GDM1 (cell line): ENCODE measurements at places on chromosomes 2 and 18.

- no peak for DNase-seq
These were observed 144.2 kb upstream of the HDAC4 start for GRCh38 chr2:239544918-239545465.

DNA sequence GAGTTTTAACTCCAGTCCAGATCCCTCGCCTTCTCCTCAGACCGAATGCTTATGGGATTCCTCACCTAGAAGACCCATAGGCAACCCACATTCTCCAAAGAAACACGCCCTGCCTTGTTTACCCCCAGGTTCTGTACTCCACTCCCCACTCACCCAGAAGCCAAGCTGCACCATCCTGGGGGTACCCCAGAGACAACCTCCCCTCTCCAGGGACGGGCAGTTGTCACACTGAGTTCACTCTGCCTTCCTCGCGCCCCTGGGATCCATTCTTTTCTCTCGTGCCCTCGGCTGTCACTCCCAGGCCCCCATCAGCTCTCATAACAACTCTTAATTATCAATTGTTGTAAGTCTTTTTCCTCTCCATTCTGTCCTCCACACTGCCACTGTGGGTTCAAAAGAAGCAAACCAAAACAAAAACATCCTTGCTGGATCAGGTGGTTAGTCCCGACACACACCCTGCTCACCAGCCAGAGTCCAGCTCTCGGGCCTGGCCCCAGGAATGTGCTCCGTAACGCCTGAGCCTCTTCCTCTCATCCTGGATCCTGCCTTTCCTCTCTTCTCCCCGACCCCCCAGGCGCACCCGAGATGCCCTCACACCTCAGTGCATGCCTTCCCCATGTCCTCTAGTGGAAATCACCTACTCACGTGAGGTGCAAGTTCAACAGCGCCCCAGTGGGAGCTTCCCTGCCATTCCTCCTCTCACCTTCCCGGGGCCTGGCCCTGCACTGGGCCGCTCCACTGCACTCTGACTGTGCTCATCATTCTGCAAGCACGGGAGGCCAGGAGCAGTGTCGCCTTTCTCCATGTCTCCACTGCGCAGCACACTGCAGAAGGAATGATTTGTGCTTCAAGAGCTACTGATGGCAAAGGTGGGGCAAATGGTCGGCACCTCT, 20.7 kb downstream of the COX7A2L start:
- no peak for DNase-seq

DNA sequence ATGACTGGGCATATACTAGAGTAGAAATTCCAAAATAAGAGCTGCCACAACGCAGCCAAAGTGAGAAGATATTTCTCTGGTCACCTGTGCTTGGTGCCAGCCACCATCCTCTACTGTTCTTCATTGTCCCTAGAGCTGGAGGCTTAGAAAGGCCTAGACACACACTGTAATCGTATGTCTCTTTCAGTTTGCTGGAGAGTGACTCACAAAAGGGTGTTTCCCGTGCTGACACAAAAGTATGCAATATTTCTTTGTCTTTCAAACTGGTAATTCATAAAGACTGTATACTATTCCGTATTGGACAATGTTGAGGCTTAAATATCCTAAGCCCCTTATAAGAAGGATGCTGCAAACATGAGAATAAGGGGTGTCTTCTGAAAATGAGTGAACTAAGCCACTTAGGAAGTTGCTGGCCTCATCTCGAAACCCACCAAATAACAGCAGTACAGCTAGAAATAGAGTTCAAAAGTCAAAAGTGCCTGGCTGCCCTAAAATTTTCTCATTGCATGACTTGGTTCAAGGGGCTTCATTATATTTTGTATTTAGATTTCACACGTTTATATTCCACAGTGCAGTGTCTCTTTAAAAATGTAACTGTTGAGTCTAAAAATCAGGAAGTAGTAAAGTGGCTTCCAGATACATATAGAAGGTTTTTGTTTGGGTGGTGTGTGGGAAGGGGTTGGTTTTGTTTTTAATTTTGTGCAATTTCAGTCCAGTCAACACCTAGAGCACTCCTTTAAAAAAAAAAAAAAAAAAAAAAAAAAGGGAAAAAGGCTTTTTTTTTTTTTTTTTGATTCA, 601.1 kb downstream of the ARHGAP15 start:
- DNase-seq: no peak

- DNase-seq: no peak
These were observed 10.0 kb upstream of the STPG4 start for GRCh38 chr2:47165001-47165555.

DNA sequence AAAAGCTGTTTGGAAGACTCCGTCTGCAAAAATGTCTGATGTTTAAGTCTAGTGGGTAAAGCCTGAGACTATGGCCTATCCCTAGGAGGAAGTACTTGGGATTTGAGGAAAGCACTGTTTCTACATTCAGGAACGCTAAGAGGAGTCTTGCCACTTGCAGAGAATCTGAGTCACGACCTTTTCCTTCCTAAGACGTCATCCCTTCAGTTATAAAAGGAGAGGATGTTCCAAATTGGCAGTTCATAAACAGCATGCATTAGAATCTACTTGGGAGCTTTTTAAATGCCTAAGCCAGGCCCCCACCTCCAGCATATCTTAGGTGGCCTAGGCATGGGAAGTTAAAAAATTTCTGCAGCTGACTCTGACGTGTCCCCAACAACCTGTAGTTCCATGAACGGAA, 125.9 kb downstream of the TTC32 start:
- no peak for DNase-seq

GRCh38 chr2:43196768-43197587, 29.4 kb downstream of the ZFP36L2 start:
- peak; percentile 43 for DNase-seq

DNA sequence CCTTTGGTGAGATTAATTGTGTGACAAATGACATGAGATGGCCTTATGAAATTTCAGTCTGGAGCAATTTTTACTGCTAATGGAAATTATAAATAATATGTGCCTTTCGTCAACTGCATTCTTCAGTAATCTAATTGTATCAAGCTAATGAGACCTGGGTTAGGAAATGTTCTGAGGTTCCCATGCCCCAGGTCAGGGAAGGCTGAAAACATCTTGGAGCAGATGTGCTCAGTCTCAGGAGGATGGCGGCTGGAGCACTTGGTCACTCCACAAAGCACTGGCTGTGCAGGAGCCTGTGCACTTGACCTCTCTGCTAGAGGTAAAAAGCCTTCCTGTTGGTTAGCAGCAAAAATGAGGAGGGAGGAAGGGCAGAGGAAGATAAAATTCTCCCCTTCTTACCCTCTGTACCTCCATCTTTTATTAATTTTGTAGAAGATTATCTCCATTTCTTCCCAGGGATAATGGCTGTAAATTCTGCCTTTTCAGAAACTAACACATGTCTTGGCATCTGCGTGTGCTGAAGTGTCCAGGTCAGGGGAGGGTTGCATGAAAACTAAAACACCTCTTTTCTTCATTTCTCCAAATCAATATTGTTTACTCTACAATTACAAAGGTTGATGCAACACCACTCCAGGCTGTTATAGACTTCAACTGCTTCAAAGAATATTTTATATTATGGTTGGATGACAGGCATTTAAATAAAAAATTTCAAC, 1606.4 kb upstream of the ACVR2A start:
- no peak for DNase-seq

DNA sequence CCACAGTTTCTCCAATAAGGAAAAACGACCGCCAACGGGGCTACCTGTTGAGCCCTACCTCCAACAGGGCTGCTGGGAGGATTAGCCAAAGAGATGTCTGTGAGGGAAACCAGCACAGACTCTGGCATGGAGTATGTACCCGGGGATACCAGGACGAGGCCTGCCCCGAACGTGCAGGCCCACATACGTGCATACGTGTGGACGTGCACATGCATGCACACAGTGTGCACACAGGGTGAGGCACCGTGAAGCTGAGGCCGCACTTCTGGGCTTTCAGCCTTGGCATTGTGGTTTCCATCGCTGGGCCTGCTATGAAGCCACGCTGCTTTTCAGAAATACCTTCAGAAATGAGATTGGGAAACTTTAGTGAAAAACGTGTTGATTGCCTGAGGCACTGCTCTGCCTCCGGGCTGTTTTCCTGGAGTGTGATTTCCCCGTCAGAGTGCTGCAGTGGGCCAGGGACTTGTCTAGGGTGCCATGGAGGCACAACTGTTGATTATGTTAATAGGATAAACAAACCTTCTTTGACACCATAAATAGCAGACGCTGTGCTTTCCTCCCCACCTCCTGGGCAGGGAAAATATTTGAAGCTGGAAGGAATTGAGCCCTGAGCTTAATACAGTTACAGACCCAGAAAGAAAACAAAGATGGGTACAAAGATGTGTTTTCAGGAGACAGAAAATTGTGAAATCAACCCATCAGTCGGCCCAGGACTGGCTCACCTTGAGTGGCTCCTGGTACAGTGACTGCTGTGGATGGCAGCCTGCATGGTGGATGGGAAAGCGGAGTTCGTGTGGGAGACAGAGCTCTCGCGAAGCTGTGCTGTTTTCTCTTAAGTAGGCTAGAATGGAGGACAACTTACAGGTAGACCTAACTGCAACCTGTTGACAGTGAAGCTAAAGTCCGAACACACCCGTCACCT, 182.3 kb downstream of the FAM210A start:
- DNase-seq: no peak

DNA sequence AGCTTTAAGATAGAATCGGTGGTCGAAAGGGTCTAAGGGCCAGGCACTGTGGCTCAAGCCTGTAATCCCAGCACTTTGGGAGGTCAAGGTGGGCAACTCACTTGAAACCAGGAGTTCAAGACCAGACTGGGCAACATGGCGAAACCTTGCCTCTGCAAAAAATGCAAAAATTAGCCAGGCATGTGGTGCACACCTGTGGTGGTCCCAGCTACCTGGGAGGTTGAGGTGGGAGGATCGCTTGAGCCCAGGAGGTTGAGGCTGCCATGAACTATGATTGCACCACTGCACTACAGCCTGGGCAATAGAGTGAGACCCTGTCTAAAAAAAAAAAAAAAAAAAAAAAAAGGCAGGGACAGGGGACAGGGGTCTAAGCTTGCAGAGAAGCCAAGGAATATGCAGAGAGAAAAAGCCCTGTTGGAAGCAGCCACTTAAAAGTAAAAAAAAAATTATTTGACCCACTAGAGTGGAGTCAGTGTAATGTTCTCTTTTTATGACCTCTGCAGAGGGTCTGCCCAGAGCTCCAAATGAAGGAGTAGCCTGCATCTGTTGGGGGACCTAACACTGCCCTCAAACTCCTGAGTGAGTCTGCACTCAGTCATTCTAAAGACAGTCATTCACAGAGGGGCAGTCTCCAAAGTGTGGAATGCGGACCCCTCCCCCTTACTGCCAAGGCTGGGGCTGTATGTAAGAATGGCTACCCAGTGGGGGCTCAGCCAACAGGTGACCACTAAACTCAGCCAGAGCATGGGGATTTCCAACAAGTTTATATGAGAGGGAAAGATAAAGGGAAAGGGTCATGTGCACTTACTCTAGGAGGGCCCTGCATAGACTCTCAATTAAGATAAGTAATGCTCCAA, 118.5 kb upstream of the CDCA7 start:
- no peak for DNase-seq

- DNase-seq: no peak
These were observed 299.4 kb downstream of the ZNF521 start for GRCh38 chr18:25052511-25052921.

DNA sequence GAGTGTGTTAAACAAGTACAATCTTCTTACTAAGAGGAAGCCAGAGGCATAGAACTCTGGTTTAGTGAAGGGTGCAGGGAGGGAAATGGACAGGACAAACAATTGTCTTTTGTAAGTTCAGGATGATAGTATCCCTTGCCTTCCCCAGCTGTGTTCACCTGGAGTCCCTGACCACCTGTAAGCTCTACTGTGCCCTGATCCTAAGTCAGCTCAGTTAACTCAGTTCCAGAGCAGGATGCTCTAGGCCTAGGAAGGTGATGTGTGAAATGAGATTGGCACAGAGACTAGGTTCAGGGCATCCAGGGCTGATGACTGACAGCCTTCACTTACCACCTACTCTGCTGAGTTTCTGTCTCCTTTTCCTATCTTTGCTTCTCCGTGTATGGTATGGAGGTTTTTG, 333.0 kb downstream of the SUCLG1 start:
- no peak for DNase-seq

- no peak for DNase-seq
These were observed 7.4 kb downstream of the XPO1 start for GRCh38 chr2:61530749-61531148.

GRCh38 chr2:84857566-84857965, 23.3 kb downstream of the TRABD2A start:
- no peak for DNase-seq

DNA sequence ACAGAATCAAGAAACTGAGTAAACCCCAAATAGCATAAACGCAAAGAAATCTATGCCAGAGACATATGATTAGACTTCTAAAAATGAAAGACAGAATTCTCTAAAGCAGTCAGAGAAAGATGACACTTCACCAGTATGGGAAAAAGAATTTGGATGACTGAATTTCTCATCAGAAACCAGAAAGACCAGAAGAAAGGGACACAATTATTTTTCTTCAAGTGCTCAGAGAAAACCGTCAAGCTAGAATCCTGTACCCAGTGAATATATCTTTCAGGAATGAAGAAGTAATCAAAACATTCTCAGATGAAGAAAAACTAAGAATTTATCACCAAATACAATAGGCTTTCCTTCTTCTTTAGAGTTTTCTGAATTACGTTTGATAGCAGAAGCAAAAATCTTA, 14.2 kb upstream of the ESPNL start:
- DNase-seq: no peak

DNA sequence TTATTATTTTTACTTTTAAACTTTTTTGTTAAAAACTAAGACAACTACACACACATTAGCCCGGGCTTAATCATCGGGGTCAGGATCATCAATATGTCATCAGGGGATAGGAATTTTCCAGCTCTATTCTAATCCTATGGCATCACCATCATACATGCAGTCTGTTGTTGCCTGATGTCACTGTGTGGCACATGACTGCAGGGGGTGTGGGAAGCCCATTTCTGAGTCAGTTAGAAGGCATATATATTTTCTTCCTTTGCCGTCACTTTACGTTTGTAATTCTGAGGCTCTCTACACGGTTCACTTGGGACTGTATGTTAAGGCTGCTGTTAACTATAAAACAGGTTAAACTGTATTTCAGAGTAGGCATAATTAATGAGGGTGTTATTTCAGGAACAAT, 144.4 kb upstream of the ITGA6 start:
- DNase-seq: no peak

DNA sequence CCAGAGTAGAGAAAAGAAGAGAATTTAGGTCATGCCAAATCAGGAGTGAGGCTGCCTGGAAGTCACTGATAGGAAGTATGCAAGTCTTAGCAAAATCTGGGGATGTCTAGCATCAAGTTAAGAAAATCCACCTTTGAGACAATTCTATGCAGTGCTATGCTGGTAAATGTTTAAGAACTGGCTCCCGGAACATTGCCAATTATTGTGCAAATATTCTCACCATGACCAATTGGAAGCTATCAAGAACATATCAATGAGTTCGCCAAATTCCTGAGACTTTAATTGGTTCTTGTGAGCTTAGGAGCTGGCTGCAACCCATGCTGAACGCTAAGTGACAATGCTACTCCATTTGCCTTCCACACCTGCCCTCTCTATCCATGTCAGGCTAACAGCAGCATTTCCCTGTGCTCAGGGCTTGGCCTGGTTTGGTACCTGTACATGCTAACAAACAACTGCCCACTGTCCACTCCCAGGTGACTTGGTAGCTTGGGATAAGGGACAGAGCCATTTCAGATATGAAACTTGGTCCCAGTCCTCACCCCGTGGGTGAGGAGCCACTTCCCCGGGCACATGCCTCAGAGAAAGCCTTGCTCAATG, 172.9 kb upstream of the KLHL29 start:
- no peak for DNase-seq

- no peak for DNase-seq
These were observed 21.2 kb downstream of the DYNAP start for GRCh38 chr18:54612237-54612636.
